ENCODE measurements at places on chromosomes 12 and 14.

GRCh38 chr12:26467351-26467750, 272.0 kb downstream of the SSPN start:
- no peak for DNase-seq

DNA sequence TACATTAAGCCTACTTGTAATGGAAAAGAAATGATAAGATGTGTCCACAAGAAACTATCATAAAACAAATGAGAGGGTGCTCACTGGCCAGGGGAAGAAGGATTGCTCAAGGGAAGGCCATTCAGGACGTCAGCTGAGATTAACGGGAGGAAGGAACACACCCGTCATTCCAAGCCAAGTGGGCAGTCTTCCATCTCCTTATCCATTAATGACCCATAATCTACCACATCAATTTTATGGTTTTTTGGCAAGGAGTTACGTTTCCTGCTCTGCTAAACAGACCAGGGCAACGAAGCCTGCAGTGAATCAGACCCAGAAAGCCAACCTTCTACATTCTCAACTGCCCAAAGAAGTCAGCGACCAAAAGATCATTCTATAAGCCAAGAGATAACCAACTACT, 25.1 kb downstream of the PRKAB1 start:
- DNase-seq = no peak

GRCh38 chr14:42028607-42029006, 421.9 kb downstream of the LRFN5 start:
- no peak for DNase-seq

DNA sequence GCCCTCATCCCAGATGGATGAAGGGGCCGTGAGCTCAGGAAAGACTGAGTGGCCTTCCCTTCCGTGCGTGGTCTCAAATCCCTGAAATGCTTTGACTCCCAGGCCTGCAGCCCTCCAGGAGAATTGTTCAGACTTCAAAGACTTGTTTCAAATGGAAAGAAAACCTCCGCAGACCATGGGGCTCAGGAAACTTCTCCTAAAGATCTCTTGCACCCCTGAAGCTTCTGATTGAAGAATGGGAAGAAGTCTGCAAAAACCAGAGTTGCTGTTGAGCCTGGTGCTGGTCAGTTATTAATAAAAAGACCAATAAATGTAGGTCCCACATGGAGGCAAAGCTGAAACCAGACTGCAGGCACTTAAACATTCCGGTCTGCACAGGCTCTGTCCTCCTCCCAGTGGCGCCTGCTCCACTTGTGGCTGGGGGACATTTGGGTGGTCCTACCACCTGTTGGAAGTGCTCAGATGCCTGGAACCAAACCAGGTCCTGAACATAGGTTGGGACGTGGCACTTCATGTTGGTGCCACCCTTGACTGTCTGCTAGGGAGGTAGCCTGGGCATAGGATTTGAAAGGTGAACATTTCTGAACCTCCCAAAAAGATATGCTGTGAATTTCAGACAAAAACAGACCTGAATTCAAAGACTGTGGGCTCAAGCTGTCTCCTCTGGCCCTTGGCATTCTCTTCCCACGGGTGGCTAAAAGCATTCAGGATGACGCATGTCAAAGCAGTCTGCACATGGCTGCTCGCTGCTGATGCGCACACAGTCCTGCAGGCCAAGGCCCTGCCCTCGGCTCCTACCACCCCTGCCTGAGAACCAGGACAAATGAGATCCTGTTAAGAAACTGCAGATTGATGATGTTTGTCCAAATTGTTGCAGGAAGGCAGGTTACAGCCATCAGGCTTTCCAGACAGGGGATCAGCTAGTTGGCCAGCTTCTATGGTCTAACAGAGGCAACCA, 36.2 kb upstream of the MEG3 start:
- no peak for DNase-seq

DNA sequence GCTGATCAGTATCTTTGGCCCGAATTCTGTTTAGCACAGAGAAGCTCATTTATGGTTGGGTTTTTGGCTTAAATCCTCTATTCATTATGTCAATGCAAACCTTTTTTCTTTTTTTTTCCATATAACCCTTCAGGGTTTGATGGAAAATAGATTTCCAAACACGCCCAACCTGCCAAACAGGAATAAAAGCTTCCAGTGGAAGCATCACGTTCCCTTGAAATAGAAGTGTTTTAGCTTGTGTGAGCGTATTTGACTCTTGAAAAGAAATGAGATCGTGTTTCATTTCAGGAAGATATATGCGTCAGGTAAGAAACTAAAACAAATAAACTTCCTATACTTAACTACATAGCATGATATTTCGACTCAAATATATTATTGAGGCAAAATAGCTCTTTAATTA, at the start of gene PIK3C2G:
TSS of gene PIK3C2G (plus strand) at position 246 of the 400 bp plus-strand sequence. CDS start 20,564 bp downstream, outside the sequence.
- no peak for DNase-seq
